ENCODE measurements at places on chromosomes 2 and 18.

DNA sequence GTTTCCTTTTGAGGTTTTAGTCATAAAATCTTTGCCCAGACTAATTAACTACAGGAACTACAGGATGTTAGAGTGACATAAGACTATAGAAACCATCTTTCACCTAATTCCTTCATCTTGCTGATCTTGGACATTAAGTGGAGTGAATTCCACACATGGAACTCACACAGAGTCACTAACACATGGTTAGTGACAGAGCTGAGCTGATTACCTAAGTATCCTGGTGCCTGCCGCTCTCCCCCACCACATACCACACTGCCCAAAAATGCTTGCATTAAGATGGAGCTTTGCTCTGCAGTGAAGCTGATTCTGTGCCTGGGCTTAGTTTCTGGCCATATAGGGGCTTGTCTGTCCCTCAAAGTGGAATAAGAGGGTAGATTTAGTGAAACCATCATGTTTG, 332.9 kb upstream of the NT5C1B start:
- no peak for DNase-seq

GRCh38 chr2:21230140-21230539, 106.4 kb downstream of the TDRD15 start:
- DNase-seq, result no peak

GRCh38 chr2:237492137-237492890, 5.3 kb downstream of the MLPH start:
- no peak for DNase-seq

- DNase-seq, result peak; percentile 58
These were observed 55.3 kb upstream of the SULT1C3 start for GRCh38 chr2:108184419-108184818.

GRCh38 chr2:139518321-139518720, 738.1 kb upstream of the NXPH2 start:
- DNase-seq, result no peak

- peak; percentile 6 for DNase-seq
These were observed 38.4 kb downstream of the SPC25 start for GRCh38 chr2:168851674-168852320.

DNA sequence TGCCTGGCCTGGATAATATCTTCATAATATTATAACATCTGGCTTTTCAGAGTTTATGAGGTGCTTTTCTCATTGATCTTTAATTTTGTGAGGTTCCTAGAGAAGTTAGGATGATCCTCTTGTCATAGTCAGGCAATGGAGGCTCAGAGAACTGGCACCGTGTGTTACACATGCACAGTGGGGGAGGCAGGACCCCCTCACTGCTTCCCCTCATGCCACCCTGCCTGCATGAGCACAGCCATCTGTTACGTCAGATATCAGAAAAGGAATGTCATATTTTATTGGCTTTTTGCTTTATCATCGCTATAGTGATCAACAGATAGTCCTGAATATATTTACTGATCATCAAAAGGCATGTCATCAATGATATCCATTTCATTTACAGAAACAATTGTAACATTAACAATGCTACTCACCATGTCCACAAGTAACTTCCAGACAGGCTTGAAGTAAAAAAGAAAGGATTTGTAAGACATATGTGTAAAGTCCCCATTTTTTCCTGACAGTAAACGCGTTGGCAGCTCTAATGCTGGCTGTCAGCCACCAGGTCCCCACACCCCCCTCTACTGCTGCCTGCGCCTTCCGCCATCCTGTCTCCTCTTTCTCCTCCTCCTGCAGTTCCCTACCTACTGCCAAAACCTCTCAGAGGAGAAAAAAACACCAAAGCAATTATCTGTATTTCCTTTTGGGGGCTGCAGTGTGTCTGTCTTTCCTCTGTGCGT, 18.8 kb downstream of the ENOSF1 start:
- DNase-seq, result no peak

DNA sequence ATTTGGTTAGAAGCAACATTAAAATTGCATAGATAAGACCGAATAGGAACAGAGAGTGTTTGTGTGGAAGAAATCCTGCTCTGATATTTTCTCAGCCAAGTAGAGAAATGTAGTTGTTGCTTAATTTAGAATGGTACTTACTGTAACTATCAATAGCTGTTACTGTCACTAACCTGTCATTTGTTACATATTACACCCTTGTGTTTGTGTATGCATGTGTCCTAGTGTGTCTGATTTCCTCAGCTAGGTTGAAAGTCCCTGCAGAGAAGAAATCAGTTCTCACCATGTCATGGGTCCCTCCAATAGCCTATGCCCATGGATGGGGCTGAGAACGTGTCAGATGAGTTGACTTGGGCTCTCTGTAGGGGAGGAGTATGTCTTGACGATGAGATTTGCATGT, 94.4 kb downstream of the SPTBN1 start:
- DNase-seq, result no peak

DNA sequence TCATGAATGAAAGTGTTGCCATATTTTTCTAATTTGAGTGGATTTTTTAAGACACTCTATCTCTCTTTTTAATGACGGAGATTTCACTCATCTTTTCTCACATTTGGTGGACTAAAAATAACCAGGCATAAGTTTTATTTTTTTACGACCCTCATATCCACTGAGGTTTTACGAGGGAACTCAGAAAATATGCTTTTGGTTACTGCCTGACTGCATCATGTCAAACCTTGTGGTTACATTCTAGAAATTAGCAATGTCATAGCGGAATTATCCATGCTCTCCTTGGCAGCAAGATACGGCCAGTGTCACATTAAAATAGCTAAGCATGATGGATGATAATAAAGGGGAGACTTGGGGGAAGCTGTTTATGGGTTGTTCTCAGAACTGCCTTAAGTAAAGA, 428.6 kb upstream of the FSHR start:
- no peak for DNase-seq

DNA sequence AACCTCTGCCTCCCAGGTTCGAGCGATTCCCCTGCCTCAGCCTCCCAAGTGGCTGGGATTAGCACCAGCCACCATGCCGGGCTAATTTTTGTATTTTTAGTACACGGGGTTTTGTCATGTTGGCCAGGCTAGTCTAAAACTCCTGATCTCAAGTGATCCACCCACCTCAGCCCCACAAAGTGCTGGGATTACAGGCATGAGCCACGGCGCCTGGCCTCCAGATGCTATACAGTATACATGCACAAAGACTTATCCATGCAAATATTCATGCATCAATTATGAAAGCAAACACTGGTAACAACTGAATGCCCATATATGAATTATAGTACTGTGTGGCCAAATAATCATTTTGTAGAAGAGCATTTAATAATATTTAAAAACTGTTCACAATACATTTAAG, 36.0 kb upstream of the SOS1 start:
- DNase-seq, result no peak

- DNase-seq, result no peak
These were observed 119.0 kb upstream of the TMEFF2 start for GRCh38 chr2:192313773-192314172.

- DNase-seq, result no peak
These were observed 62.6 kb downstream of the KCTD18 start for GRCh38 chr2:200447139-200447855.

DNA sequence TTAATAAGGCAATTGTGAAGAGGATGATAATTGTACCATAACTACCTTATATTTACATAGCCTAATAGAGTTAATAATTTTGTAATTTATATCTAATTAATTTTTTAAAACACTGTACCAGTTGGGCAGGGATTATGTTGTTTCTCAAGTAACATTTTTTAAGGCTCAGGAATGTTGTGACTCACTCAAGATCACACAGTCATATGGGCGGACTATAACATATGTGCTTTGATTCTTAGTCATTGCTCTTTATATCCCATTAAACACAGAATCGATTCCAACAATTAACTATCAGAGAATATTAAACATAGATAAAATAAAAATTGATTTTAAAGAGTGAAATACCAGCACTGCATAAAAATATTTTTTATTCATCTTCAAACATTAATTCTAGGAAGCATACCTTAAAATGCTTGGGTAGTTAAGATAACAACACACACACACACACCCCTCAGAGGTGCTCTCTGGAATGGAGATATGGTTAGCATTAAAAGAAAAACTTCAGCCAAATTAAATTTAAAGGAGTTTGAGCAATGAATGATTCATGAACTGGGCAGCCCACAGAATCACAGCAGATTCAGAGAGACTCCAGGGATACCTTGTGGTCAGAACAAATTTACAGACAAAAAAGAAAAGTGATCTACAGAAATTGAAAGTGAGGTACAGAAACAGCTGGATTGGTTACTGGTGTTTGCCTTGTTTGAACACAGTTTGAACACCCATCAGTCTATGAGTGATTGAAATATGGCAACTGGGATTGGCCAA, 869.4 kb upstream of the ID2 start:
- no peak for DNase-seq

DNA sequence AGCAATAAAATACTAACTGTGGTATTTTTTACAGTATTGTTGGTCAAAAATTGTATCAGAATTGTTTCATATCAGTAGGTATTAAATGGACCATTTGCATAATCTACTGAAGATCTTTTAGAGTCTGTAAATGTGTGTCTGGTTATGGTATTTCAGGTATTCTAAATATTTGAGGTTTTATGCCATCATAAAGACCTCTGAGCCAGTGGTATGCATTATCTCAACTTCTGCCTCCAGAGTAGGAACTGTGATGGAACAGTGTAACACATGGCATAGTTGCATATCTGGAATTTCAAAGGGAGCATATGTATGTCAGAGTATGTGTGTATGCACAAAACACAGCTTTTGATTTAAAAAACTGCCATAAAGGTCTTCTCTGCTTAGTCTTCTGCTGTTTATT, 15.4 kb downstream of the GREB1L start:
- no peak for DNase-seq

GRCh38 chr2:234951664-234952269, at the start of gene SH3BP4:
TSS of gene SH3BP4 (plus strand) at chr2:234952017. CDS start at chr2:235035003, 82,986 bp downstream.
- DNase-seq, result peak; percentile 65

GRCh38 chr18:61285777-61286176, 47.5 kb upstream of the CDH20 start:
- DNase-seq, result no peak

All from NCI-H1417 (cell line).